ENCODE measurements at places on chromosomes 5 and 9. TPM values are rescaled to one million over a fixed set of nuclear protein-coding genes. Genes with fewer than 3 reads are reported as not detected.

- H3K4me3 ChIP-seq = no peak overlapping the region
- peaks cover 3% of the 10 kb centered on the region for H3K4me1 ChIP-seq
- peak; percentile 90 for DNase-seq
- H3K27ac ChIP-seq = no peak overlapping the region
- no peaks in the 10 kb centered on the region for H3K36me3 ChIP-seq
Measured at GRCh38 chr5:132364319-132364718, 5.2 kb upstream of the SLC22A5 start.

FCN1 gene
- total RNA-seq = not detected

GRCh38 chr5:131209506-131210150, 38.9 kb downstream of the LYRM7 start:
- H3K4me3 ChIP-seq = no peak overlapping the region
- no peak overlapping the region for H3K27ac ChIP-seq
- H3K27me3 ChIP-seq = no peaks in the 10 kb centered on the region
- no peaks in the 10 kb centered on the region for H3K36me3 ChIP-seq

DOCK2 gene
- total RNA-seq = 3.6 TPM

- no peaks in the 10 kb centered on the region for H3K27me3 ChIP-seq
- H3K36me3 ChIP-seq = no peaks in the 10 kb centered on the region
- H3K4me3 ChIP-seq = no peak overlapping the region
- no peak overlapping the region for H3K27ac ChIP-seq
- H3K4me1 ChIP-seq = peaks cover 2% of the 10 kb centered on the region
- DNase-seq = no peak
Measured at GRCh38 chr5:56412601-56413379, 179.7 kb upstream of the ANKRD55 start.

DNA sequence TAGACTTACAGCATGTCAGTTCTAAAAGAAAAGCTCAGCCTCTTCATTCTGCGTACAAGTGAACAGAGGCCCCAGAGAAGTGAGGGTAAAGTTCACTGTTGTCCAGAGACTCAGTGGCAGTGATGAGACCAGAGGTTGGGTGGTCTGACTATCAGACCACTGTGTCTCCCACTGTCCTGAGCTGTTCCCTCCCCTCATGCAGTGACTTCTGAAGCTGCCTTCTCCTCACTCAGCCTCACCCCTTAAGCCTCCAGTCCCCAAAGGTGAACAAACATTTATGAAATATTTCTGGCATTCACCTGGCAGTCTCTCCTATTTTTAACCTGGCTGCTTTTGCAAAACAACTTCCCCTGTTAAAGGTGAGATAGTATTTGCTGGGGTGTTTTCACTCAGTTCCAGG, 54.7 kb downstream of the ABLIM3 start:
- H3K36me3 ChIP-seq = peaks cover 8% of the 10 kb centered on the region
- no peak overlapping the region for H3K4me3 ChIP-seq
- H3K27ac ChIP-seq = no peak overlapping the region
- no peaks in the 10 kb centered on the region for H3K27me3 ChIP-seq

DNA sequence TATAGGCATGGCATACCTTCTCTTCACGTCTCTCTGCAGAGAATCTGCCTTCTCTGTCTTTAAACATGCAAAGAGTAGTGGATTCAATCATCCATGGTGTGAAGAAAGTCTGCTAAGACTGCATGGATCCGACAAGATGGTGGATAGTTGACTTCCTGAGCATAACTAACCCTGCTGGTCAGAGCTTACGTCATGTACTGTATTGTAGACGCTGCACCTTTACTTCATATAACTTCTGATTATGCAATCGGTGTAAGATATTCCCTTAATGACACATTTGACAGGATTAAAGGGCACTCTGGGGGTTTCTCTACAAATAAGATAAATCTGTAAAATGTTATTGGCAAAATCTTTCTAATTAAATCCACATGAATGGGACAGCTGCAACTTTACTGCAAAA, 240.3 kb upstream of the NREP start:
- peaks cover 10% of the 10 kb centered on the region for H3K4me1 ChIP-seq
- H3K4me3 ChIP-seq = no peak overlapping the region
- no peaks in the 10 kb centered on the region for H3K27me3 ChIP-seq
- H3K36me3 ChIP-seq = no peaks in the 10 kb centered on the region
- peak overlapping the region; percentile 58 for H3K27ac ChIP-seq

COL15A1 gene
- total RNA-seq = 41.0 TPM

- no peak overlapping the region for H3K4me3 ChIP-seq
- H3K27me3 ChIP-seq = peaks cover 11% of the 10 kb centered on the region
- no peak overlapping the region for H3K27ac ChIP-seq
- no peak for DNase-seq
- no peaks in the 10 kb centered on the region for H3K36me3 ChIP-seq
Measured at GRCh38 chr9:70865471-70865870, 255.9 kb downstream of the TRPM3 start.
